Upper lobe of left lung (tissue), 6 donors: ENCODE measurements at places on chromosomes 12 and 14. TPM values are rescaled to one million over a fixed set of nuclear protein-coding genes. Genes with fewer than 3 reads are reported as not detected.

KRT75 gene
- total RNA-seq, result not detected

LYZ gene
- 208 TPM for total RNA-seq

PKP2 gene
- 6.8 TPM for total RNA-seq

PRB2 gene
- total RNA-seq, result not detected

CD69 gene
- 25.2 TPM for total RNA-seq

COCH gene
- total RNA-seq, result not detected

TAS2R7 gene
- total RNA-seq, result not detected

MUCL1 gene
- not detected for total RNA-seq

GRCh38 chr12:124898200-124898922 is 16.1 kb downstream of the UBC start:
- no peak overlapping the region for H3K4me3 ChIP-seq
- peak; percentile 82 for DNase-seq
- peaks cover 11% of the 10 kb centered on the region for H3K4me1 ChIP-seq
- H3K27me3 ChIP-seq, result no peaks in the 10 kb centered on the region
- H3K36me3 ChIP-seq, result no peaks in the 10 kb centered on the region

- H3K27ac ChIP-seq, result no peak overlapping the region
- no peaks in the 10 kb centered on the region for H3K36me3 ChIP-seq
- H3K27me3 ChIP-seq, result no peaks in the 10 kb centered on the region
- no peak overlapping the region for H3K4me3 ChIP-seq
These were observed 677.7 kb downstream of the TMEM121 start for GRCh38 chr14:106204063-106204462.

DNA sequence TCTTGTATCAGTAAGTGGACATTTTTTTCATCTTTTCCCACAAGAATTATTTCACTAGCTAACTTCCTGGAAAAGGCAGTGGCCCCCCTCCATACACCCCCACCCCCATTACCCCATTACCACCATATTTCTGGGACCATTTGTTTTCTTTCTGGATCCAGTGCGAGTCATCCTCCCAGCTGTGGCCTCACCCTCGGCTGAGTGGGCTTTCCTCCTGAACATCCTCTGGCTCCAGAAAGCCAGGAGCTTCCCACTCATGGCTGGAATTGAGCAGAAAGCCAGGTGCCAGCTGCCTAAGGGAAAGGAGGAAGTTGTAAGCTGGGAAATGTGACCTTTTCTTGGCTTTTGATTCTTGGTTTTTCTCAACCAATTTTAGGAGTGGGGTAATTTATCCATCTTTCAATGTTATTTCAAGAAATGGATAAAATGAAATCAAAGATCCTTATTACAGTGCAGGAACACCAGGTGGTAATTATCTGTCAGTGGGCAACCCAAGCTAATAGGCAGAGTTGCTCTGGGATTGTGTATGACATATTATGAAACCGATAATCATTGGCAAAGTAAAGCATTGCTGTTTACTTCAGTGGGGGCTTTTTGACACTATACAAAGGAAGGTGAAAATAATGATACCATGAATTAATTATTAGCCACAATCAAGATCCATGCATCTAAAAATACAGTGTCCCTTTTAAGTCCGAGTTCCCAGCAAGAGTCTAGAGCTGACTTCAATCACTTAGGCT is 124.6 kb downstream of the KICS2 start:
- H3K27me3 ChIP-seq, result no peaks in the 10 kb centered on the region
- H3K4me3 ChIP-seq, result no peak overlapping the region
- no peak overlapping the region for H3K27ac ChIP-seq
- H3K36me3 ChIP-seq, result no peaks in the 10 kb centered on the region

DNA sequence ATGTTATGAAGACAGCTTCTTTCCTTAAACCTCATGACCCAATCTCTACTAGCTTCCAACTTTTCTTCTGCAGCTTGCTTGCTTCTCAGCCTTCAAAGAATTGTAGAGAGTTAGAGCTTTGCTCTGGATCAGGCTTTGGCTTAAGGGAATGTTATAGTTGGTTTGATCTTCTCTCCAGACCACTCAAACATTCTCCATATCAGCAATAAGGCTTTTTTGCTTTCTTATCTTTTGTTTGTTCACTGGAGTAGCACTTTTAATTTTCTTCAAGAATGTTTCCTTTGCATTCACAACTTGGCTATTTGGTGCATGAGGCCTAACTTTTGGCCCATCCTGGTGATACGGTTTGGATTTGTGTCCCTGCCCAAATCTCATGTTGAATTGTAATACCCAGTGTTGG is 163.8 kb downstream of the PCNX1 start:
- no peak overlapping the region for H3K27ac ChIP-seq
- H3K27me3 ChIP-seq, result no peaks in the 10 kb centered on the region
- H3K36me3 ChIP-seq, result peaks cover 49% of the 10 kb centered on the region
- peaks cover 8% of the 10 kb centered on the region for H3K4me1 ChIP-seq

- peak overlapping the region; percentile 63 for H3K27ac ChIP-seq
- no peaks in the 10 kb centered on the region for H3K36me3 ChIP-seq
- no peak for DNase-seq
- peaks cover 2% of the 10 kb centered on the region for H3K4me1 ChIP-seq
- no peaks in the 10 kb centered on the region for H3K27me3 ChIP-seq
These were observed 2.3 kb upstream of the GLIPR1 start for GRCh38 chr12:75478116-75478794.

GRCh38 chr12:96503976-96504375 is 14.6 kb downstream of the CFAP54 start:
- no peak for DNase-seq
- H3K4me1 ChIP-seq, result peaks cover 15% of the 10 kb centered on the region
- H3K4me3 ChIP-seq, result no peak overlapping the region
- no peak overlapping the region for H3K27ac ChIP-seq
- H3K27me3 ChIP-seq, result no peaks in the 10 kb centered on the region
- no peaks in the 10 kb centered on the region for H3K36me3 ChIP-seq

GRCh38 chr14:90444077-90444696 is 47.4 kb downstream of the CALM1 start:
- H3K4me1 ChIP-seq, result peaks cover 3% of the 10 kb centered on the region
- no peak overlapping the region for H3K4me3 ChIP-seq
- no peaks in the 10 kb centered on the region for H3K36me3 ChIP-seq
- H3K27ac ChIP-seq, result peak overlapping the region; percentile 42
- peak; percentile 94 for DNase-seq

DNA sequence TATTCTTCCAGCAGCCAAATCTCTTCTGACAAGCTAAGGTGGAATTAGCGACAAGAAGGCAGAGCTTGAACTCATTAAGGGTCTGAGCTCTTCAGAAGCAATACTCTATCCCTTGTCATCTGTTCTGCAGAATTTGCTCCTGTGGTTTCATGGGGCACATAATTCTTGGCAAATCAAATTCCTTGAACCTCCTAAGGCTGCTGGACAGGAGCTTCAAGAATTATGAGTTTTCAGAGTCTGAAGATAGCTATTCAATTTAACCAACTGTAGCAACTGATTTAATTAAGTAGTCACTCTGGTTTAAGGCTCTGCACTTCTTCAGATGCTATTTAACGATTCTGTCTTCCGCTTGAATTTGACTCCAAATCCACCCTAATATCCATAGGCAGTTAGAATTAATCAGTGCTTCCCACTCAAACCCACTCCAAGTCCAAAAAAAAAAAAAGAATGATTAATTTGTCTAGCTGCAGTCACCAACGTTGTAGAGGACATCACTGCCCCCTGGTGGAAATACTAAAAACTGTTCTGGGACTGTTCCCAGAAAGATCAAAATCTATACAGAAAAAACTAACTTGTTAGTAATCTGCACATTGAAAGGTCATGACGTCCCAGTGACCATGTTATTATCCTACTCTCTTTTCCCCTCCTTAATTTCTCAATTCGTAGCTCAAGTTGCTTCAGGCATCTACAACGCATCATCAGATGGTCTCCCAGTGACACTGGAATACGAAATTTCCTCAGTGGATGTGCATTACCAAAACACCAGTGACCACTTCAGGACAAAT is 169.9 kb downstream of the KIF21A start:
- H3K27me3 ChIP-seq, result no peaks in the 10 kb centered on the region
- no peaks in the 10 kb centered on the region for H3K36me3 ChIP-seq
- H3K4me1 ChIP-seq, result no peaks in the 10 kb centered on the region
- H3K4me3 ChIP-seq, result no peak overlapping the region
- DNase-seq, result no peak

GRCh38 chr12:9813821-9814798 is 13.2 kb upstream of the KLRF1 start:
- H3K27ac ChIP-seq, result no peak overlapping the region
- H3K36me3 ChIP-seq, result no peaks in the 10 kb centered on the region
- peaks cover 5% of the 10 kb centered on the region for H3K4me1 ChIP-seq
- peak; percentile 84 for DNase-seq
- no peaks in the 10 kb centered on the region for H3K27me3 ChIP-seq

GRCh38 chr14:65847075-65847847 is 434.7 kb downstream of the FUT8 start:
- no peaks in the 10 kb centered on the region for H3K4me1 ChIP-seq
- no peak overlapping the region for H3K4me3 ChIP-seq
- no peaks in the 10 kb centered on the region for H3K36me3 ChIP-seq
- DNase-seq, result no peak

GRCh38 chr14:71400871-71401321 is 493.6 kb downstream of the PCNX1 start:
- DNase-seq, result no peak
- no peak overlapping the region for H3K27ac ChIP-seq
- no peaks in the 10 kb centered on the region for H3K27me3 ChIP-seq
- no peaks in the 10 kb centered on the region for H3K36me3 ChIP-seq
- no peak overlapping the region for H3K4me3 ChIP-seq
- peaks cover 7% of the 10 kb centered on the region for H3K4me1 ChIP-seq

- no peak for DNase-seq
- H3K36me3 ChIP-seq, result no peaks in the 10 kb centered on the region
- no peaks in the 10 kb centered on the region for H3K27me3 ChIP-seq
These were observed 272.8 kb downstream of the AKAP6 start for GRCh38 chr14:32601906-32602305.

DNA sequence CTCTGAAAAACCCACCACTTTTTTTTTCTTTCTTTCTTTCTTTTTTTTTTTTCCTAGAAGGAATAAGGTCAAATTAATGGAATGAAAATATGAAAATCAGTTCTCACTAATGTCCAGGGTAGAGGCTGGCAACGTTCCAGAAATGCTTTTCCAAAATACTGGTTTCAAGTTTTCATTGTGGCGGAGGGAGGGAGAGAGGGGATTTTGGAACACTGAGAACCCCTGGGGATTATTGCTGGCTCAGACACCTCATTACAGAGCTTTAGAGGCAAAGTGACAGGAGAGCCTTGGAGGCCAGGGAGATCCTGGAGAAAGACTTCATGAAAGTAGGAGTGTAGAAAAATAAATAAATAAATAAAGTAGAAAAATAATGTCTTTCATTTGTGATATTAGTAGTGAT is 45.4 kb downstream of the ALX1 start:
- H3K27me3 ChIP-seq, result no peaks in the 10 kb centered on the region
- DNase-seq, result no peak
- no peaks in the 10 kb centered on the region for H3K4me1 ChIP-seq
- no peak overlapping the region for H3K27ac ChIP-seq

DNA sequence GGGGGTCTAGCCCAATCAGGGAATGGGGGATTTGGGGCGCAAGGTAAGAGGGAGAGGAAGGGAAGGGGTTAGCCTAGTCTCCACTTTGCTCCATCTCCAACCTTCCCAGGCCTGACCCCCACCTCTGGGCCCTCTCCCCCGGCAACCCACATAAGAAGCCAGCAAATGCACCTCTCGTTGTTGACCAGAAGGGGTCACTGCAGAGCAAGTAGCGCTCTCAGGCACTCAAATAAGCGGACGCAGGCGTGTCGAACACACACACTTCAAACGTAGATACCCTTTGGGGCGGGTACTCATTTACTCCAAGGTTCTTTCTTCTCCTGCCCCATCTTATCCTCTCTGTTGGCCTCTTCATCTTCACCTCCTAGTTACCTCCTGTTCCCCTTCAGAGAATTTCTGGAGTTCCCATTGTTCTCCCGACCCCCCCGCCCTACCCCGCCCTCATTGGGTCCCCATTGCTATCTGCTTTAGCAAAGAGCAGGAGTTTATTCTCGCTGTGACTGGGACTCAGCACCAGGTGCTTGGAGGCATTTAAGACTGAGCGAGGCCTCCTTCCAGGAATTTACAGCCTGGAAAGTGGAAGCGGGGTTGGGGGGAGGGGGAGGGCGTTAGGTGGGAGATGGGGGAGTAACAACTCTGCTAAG is 1.5 kb upstream of the SRRM4 start:
- no peak overlapping the region for H3K27ac ChIP-seq
- H3K27me3 ChIP-seq, result peaks cover 24% of the 10 kb centered on the region
- no peaks in the 10 kb centered on the region for H3K36me3 ChIP-seq
- H3K4me3 ChIP-seq, result no peak overlapping the region

- H3K27ac ChIP-seq, result no peak overlapping the region
- no peaks in the 10 kb centered on the region for H3K27me3 ChIP-seq
- H3K4me3 ChIP-seq, result no peak overlapping the region
- no peaks in the 10 kb centered on the region for H3K36me3 ChIP-seq
These were observed 16.6 kb upstream of the TCP11L2 start for GRCh38 chr12:106285982-106286381.

GRCh38 chr14:94769391-94770250 is at the start of gene GSC:
TSS of gene GSC (minus strand) at chr14:94770113. CDS start at chr14:94770015, 98 bp downstream.
- H3K36me3 ChIP-seq, result no peaks in the 10 kb centered on the region
- H3K27ac ChIP-seq, result no peak within 1 kb of the TSS
- DNase-seq, result no peak
- H3K4me3 ChIP-seq, result no peak within 1 kb of the TSS
- peaks cover 17% of the 10 kb centered on the region for H3K27me3 ChIP-seq
- H3K4me1 ChIP-seq, result peaks cover 24% of the 10 kb centered on the region

GRCh38 chr12:129138776-129139175 is 285.5 kb downstream of the GLT1D1 start:
- DNase-seq, result no peak
- no peaks in the 10 kb centered on the region for H3K27me3 ChIP-seq
- H3K36me3 ChIP-seq, result no peaks in the 10 kb centered on the region
- H3K27ac ChIP-seq, result no peak overlapping the region

GRCh38 chr12:89288959-89289358 is 63.3 kb downstream of the DUSP6 start:
- no peak overlapping the region for H3K4me3 ChIP-seq
- no peaks in the 10 kb centered on the region for H3K36me3 ChIP-seq
- H3K4me1 ChIP-seq, result no peaks in the 10 kb centered on the region
- no peak for DNase-seq
- no peak overlapping the region for H3K27ac ChIP-seq

DNA sequence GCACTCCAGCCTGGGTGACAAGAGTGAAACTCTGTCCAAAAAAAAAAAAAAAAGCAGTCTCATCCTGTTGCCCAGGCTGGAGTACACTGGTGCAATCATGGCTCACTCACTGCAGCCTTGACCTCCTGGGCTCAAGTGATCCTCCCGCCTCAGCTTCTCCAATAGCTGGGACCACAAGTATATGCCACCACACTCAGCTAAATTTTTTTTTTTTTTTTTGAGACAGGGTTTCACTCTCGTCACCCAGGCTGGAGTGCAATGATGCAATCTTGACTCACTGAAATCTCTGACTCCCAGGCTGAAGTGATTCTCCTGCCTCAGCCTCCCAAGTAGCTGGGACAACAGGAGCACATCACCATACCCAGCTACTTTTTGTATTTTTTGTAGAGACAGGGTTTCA is 5.2 kb upstream of the CNPY2 start:
- no peaks in the 10 kb centered on the region for H3K27me3 ChIP-seq
- no peak overlapping the region for H3K4me3 ChIP-seq
- no peak overlapping the region for H3K27ac ChIP-seq
- H3K36me3 ChIP-seq, result peaks cover 51% of the 10 kb centered on the region
